EH (cell line): ENCODE measurements at places on chromosomes 3 and 15.

DNA sequence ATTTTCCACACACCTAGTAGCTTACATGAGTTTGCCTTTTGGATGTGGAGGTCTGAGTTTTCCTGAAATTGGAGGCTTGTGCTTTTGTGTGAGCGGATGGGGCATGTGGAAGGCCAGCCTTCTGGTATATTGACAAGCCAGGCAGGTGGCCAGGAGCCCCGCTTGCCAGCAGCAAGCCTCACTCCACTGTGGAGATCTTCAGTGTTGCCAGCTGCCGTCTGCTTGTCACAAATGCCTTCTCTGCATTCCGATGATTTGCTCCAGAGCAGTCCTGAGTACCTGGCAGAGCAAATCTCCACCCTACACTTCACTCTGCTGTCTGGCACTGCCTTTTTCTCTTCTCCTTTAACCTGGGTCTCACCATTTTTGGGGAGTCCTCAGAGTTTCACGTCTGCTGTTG is 29.1 kb upstream of the CHST2 start:
- no peak for DNase-seq

DNA sequence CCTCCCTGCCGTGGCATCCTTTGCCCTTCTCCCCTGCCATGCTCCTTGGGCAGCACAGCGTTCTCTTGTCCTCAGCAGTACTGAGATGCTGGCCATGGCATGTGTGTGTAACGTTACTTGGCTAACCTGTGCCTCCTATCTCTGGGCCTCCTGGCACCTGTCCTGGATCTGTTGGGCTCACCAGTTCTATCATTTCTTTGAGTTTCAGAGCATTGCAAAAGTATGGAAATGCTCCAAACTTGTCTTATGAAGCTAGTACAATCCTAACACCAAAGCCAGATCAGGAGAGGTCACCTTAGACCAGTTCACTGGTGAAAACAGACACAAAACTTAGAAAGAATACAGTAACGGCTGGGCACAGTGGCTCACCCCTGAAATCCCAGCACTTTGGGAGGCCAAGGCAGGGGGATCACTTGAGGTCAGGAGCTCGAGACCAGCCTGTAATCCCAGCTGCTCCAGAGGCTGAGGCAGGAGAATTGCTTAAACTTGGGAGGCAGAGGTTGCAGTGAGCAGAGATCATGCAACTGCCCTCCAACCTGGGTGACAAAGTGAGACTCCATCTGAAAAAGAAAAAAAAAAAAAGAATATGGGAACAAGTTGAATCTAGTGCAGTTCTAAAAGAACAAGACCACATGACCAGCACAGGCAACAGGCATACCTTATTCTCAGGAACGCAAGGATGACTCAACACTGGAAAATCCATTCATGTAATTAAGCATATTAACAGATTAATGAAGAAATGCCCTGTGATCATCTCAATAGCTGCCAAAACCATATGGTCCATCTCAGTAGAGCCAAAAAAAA is 62.4 kb upstream of the TRPM1 start:
- DNase-seq, result peak; percentile 6

DNA sequence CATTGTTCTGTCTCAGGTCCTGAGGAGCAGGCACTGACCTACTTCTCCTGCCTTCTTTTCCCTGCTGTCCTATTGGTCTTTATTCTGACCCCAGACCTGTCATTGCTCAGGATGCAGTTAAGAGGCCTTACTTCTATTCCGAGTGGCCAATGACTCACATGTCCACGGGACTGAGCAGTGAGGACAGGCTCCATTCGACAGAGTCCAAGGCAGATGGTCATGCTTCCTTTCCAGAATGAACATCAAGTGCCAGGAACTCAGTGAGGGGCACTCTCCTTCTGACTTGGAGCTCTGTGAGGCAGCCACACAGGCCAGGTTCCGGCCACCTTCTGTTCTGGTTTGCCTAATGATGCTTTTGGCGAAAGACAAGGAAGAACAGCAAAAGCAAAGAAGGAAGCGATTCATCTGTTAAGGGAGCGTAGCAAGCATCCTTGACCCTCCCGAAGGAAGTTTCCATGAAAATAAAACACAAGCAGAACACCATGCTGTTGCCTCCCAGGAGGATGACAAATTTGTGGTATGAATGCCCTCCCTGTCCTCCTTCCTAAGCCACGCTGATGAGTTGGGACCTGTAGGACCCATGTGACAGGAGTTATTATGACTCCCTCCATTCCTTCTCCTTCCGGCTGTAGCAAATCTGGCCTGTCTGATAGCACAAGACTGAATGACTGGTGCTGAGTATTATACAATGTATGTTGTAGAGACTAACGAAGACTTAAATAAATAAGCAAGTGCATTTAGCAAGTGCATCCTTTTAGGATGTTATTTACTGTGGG is 14.4 kb upstream of the TPRG1 start:
- no peak for DNase-seq

- no peak for DNase-seq
These were observed 828.4 kb downstream of the VGLL3 start for GRCh38 chr3:86162521-86162920.

GRCh38 chr3:89340408-89340807 is 233.0 kb downstream of the EPHA3 start:
- DNase-seq, result no peak

GRCh38 chr3:184558726-184559125 is 2.9 kb upstream of the EPHB3 start:
- no peak for DNase-seq

DNA sequence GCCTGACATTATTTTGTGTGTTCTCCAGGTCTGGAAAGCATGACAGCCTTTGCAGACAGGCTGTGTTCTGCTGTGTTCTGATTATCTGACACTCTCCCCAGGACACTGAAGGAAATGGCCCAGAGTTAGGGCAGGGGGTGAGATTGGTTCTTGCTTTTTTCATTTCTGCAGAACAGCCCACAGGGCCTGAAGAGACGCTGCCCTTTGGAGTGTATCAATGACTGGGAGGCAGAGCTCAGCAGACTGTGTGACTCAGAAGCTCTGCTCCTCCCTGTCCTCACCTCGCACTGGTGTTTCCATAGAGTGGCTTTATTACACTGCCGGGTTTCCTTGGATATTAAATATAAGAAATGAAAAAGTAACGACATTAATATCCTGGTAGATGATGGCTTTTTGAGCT is 523.6 kb downstream of the NTRK3 start:
- peak; percentile 24 for DNase-seq

DNA sequence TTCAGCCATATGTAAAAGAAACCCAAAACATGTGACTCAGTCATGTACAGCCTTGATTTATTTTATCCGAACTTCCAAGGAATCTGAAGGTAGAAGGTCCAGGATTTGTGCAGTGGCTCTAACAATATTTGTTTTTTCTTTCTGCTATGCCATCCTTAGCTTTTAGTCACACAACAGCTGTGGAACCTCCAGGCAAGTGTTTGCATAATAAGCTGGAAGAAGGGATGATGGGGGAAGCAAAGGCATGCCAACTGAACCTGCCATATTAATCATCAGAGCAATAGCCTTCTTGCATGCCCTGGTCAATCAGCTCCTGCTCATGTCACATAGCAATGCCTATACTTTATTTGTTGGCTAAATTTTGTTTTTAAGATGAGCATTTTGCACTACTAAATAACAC is 444.7 kb upstream of the ARPP21 start:
- no peak for DNase-seq

GRCh38 chr3:117200962-117201361 is 491.4 kb downstream of the TUSC7 start:
- no peak for DNase-seq

GRCh38 chr3:46429250-46429649 is 22.2 kb downstream of the CCRL2 start:
- DNase-seq, result no peak

DNA sequence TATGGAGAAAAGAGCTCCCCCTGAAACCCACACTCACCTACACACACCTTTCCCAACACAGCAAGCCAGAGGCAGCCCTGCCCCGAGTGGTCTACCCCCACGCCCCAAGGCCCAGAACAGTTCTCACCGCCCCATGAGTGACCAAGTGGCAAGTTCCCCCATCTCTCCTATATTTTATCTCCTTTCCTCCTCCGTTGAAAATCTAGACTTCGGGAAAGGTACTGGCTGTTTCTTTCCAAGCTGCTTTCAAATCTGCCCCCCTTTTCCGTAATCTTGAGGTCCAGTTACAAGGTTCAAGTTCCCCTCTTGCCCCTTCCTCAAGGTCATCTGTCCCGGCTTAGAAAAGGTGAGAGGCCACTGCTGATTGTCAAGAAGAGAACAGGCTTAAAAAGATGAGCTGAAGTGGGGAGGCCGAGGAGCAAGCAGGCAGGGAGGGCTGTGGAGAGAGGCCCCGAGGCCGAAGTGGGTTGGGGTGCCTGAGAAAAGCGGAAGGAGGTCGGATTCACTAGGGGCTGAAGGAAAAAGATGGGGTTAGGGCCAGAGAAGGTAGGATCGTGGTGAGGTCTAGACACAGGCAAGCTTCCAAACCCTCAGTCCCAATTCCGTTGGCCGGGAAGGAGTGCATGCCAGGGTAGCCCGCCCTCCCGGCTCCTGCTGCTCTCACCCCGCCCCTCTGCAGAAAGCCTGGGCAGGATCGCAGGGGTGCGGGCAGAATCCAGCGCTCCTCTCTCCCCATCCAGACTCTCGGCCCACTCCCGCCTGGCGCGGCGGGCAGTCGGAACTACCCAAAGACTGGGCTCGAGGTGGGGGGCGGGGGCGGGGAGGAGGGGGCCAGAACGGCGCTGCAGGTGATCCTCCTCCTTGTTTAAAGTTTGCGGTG is 1.7 kb downstream of the SEMA5B start:
- DNase-seq, result no peak

DNA sequence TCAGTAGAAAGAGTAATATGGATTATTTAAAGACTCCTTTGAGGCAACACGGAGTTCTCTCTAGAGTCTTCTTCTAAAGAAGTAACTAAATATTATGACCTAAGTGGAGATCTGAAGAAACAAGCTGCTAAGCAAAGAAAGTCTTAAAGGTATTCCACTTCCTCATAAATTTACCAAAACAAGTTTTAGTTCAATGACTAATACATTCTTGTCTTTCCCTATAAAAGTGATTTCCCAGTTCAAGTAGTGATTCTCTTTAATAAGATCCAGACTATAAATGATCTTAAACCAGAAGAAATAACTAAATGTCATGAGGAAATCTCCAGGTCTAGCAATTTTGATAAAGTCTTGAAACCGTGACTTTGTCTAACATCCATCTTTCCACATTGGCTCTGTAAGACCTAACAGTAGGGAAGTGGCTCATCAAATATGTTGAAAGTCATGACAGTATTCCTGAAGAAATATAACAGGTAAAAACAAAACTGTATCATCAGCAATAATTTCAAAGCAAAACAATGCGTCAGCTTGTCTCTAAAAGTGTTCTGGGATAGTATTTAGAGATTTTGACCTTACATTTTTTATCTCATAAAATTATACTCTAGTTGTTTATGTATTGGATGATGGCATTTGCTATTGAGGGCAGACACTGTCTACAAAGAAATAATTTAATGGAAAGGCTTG is 51.8 kb upstream of the NEDD4 start:
- DNase-seq, result peak; percentile 71

- peak; percentile 98 for DNase-seq
These were observed 5.8 kb downstream of the ISLR start for GRCh38 chr15:74179101-74179841.

- DNase-seq, result no peak
These were observed 14.1 kb downstream of the ANKRD34C start for GRCh38 chr15:79296583-79296982.

- DNase-seq, result peak; percentile 78
These were observed 124.2 kb downstream of the IMPG2 start for GRCh38 chr3:101195951-101196713.

GRCh38 chr3:176663837-176664831 is 533.1 kb downstream of the TBL1XR1 start:
- DNase-seq, result peak; percentile 79

GRCh38 chr3:40877631-40878463 is 321.5 kb upstream of the CTNNB1 start:
- DNase-seq, result peak; percentile 15

DNA sequence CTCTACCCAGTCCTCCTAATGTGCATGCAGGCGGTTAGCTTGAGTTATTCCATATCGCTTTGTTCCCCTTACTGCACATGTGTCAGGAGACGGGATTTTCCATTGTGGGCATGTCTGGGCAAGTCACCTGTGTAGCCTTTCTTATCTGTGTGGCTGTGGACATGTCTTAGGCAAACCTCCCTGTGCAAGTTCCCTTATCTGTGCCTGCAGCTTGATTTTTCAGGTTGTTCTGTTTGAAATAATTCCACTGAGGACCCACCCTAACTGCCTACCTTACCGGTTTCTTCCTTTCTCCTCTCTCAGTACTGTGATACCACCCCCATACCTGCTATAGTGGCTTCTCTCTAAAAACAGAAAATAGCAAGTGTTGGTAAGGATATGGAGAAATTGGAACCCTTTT is 113.6 kb downstream of the NEO1 start:
- no peak for DNase-seq

GRCh38 chr15:99438691-99439523 is 126.9 kb upstream of the MEF2A start:
- DNase-seq, result no peak

GRCh38 chr3:186417791-186418190 is 55.8 kb upstream of the DGKG start:
- peak; percentile 95 for DNase-seq

GRCh38 chr3:65030014-65030627 is 342.3 kb upstream of the ADAMTS9 start:
- DNase-seq, result no peak

- no peak for DNase-seq
These were observed 194.7 kb upstream of the MME start for GRCh38 chr3:154885418-154885817.

DNA sequence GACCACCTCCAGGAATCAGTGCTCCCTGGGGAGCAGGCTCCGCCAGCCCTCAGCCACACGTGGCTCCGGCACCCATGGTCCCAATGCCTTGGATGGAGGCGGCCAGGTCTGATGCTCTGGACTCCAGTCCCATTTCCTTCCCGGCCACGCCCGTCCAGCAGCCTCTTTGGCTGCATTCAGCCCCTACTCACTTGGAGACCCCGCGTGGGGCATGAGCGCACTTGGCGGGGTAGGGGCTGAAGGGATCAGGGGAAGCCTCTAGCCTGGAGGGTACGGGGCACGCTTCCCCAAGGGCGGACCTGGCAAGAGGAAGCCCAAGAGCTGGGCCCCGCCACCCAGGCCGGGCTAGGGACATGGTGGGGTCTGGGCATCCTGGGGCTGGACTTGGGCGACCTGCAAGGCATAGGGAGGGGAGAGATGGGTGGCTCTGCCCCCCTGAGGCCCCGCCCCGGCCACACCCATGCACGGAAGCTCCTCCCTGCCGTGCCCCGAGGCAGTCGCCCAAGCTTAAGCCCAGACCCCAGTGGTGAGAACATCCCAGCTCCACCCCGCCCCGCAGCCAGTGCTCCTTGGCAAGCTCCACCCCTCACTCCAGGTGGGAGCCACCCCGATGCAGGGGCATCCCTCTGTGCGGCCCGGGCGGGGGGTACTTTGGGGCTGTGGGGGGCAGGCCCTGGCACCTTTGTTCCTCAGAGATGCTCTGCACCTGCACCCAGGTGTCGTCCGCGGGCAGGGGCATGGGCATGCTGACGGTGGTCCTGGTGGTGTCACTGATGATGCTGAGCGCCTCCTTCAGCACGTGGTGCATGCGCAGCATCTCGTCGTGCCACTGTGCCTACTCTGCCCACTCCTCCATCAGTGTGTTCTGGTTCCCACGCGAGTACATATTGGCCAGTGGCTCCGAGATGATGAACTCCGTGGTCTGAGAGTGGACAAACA is 163.5 kb downstream of the GOLGA6L4 start:
- no peak for DNase-seq
